ENCODE measurements at places on chromosomes 13 and 19. TPM values are rescaled to one million over a fixed set of nuclear protein-coding genes. Genes with fewer than 3 reads are reported as not detected.

- DNase-seq = no peak
Measured at GRCh38 chr13:45300190-45300985, 40.6 kb downstream of the TPT1 start.

NXNL1 gene
- total RNA-seq = not detected

ZNF567 gene
- 7.4 TPM for total RNA-seq

MATK gene
- 24.3 TPM for total RNA-seq

- DNase-seq = peak; percentile 38
Measured at GRCh38 chr19:23415561-23416191, 20.4 kb upstream of the ZNF91 start.

GRCh38 chr13:92719868-92720267 is 506.7 kb upstream of the GPC6 start:
- DNase-seq = no peak

NKPD1 gene
- total RNA-seq = 0.09 TPM

GPR183 gene
- 50.3 TPM for total RNA-seq

PSG6 gene
- not detected for total RNA-seq

ATP11A gene
- total RNA-seq = 42.1 TPM

GRCh38 chr13:49454388-49455006 is 10.4 kb downstream of the SETDB2 start:
- no peak for DNase-seq

DNA sequence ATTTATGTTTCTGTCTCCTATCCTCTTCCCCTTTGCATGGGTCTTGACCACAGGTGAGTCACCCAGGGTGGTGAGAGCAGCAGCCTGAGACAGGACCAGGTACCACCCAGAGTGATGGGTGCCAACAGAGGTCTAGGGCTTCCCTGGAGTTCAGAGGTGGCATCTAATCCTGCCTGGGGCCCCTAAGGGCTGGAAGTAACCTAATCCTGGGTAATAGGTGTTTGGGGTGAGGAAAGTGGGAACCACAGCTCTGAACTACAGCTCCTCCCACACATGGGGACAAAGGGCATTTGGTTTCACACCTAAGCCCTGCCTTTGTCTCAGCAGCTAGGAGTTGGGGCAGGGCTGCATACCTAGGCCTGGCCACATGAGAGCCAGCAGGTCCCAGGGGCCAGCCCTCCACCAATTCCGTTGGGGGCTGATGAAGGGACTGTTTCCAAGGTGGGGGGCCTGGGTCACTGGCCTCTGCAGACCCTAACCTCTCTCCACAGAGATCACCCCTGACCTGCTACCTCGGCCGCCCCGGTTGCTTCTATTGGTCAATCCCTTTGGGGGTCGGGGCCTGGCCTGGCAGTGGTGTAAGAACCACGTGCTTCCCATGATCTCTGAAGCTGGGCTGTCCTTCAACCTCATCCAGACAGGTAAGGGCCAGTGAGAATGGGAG is 8.0 kb downstream of the SPHK2 start:
- DNase-seq = peak; percentile 56

- no peak for DNase-seq
Measured at GRCh38 chr13:50761406-50761805, 82.1 kb downstream of the DLEU7 start.

ANKRD24 gene
- total RNA-seq = 1.3 TPM

DNA sequence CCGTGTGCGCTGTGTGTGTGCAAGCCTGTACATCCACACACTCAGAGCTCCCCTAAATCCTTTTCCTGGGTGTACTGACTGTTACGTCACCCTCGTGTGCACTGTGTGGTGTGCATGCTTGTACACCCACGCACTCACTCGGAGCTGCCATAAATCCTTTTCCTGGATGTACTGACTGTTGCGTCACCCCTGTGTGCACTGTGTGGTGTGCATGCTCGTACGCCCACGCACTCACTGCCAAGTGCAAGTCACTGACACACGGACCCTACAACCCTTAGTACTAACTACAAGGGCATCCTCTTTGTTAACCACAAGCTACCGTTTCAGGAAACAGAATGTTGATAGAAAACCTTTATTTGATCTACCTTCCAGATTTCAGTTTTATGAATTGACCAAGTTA is 983.4 kb downstream of the EFNB2 start:
- DNase-seq = peak; percentile 14

DNA sequence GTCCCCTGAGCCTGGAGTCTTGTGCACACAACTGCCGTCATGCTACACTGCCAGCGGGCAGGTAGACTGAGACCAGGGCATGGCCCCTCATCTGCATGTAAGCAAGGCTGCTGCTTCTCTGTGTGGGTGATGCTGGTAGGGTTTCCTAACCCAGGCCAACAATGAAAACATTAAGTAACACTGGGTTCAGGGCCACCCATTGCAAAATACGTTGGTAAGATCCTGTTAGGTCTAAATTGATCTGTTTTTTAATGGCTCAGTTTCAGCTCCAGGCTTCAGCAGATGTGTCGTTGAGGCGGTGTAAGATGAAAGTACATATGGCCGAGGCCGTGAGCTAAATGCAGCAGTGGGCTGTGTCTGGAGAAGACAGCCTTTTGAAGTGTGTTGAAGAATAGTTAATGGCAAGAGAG is 383.4 kb downstream of the IRS2 start:
- DNase-seq = no peak

GRCh38 chr19:30395283-30395682 is 23.1 kb downstream of the ZNF536 start:
- DNase-seq = no peak

DNA sequence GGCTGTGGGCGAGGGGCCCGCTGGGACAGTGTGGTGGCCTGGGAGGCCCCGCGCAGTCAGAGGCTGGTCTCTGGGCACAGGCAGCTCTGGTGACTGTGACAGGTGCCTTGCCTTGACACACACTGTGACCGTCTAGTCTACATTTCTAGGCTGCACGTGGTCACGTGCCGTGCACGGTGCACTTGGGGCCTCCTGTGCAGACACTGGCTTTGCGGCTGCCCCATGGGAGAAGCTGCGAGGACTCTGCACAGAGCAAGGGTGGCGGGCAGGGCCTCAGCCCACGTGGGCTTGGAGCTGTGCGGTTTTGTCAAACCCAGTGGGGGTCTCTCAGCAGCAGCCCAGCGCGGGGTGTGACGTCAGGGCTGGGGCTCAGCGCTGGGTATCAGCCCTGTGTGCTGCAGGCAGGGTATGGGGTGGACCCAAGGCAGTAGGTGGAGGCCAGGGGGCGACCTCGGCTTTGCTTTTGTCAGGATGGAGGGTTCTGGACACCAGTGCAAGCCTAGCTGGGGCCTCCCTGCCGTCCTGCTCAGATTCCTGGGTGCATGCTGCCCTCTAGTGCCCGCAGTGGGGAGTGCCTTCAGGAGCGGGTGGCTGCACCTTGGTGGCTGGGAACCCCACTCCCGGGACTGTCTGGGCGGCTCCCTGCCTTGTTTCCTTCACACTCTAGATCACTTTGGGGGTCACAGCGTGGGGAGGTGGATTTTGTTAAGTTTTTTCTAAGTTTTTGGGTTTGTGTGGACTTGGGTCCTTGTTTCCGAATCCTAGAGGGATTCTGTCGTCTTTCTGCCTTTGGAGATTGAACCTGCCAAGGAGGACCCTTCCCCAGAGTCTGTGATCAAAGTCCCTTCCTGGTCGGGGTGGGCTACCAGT is 62.6 kb downstream of the KDM4B start:
- peak; percentile 89 for DNase-seq

LAIR2 gene
- total RNA-seq = 5.1 TPM

GRCh38 chr19:51207747-51208146 is 17.1 kb upstream of the CD33 start:
- no peak for DNase-seq

- DNase-seq = peak; percentile 79
Measured at GRCh38 chr19:45498411-45499195, at the start of gene PPM1N. Gene PPM1N, plus strand, starts transcription at chr19:45498443. Its CDS starts 30 bp downstream, at chr19:45498473.

DNA sequence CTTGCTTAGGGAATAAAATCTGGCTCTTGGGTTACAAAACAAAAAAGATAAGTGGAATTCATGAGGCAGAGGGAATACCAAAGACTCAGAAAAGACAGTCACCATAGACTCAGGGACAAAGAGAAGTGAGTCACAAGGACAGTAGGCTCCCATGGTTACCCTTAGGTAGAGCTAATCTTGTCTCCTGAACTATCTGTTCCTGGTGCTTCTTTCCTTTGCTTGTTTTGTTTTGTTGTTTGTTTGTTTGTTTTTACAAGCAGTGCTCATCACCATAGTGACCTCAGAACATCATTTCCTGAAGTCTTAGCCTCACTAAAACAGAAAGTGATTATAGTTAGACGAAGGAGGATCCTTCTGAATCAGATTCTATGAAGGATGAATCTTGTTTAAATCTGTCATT is 142.3 kb upstream of the SOX21 start:
- DNase-seq = no peak

- no peak for DNase-seq
Measured at GRCh38 chr19:42324655-42325307, 654 bp upstream of the MEGF8 start.

GRCh38 chr19:42042455-42043170 is 27.4 kb downstream of the GRIK5 start:
- DNase-seq = no peak

GRCh38 chr19:41740415-41741243 is 14.7 kb upstream of the CEACAM6 start:
- peak; percentile 37 for DNase-seq

GRCh38 chr13:95624020-95624419 is 20.5 kb downstream of the DZIP1 start:
- peak; percentile 32 for DNase-seq

DNA sequence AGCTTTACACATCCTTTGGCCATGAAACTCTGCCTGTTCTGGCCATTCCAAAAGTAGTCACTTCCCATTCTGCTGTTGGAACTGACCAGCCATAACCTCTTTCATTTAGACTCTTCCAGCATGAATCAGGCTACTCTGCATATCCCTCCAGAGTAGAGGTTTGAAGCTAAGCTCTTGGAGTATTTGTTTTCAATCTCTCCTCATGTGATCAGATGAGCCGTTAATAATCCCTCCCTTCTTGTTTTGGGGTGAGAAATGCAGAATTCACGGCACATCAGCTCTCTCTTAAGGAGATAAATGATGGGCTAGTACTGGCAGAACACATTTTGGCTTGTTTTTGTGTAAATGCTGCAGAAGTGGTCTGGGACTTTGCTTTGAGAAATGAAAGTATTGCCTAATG is 519.9 kb downstream of the PCDH17 start:
- no peak for DNase-seq

GRCh38 chr19:16355293-16356043 is 30.8 kb downstream of the KLF2 start:
- DNase-seq = no peak

- no peak for DNase-seq
Measured at GRCh38 chr19:30161770-30162169, 210.4 kb upstream of the ZNF536 start.

- no peak for DNase-seq
Measured at GRCh38 chr13:23866420-23867026, 22.7 kb downstream of the MIPEP start.

DNA sequence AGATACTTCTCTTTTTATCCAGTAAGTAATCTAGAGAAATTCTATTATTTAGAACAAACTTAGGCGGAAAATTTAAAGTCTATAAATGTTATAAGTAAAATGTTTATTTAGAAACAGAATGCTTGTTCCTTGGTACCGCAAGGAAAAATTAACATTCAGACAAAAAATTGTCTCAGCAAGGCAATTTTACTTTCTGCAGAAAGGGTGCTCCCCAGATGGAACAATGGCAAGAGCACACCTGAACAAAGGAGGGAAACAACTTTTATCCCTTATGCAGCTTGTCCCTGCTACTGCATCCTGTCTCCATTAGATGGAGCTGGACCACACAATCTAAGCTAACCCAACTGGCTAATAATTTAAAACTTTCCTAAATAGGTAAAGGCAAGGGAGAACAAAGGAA is 6.5 kb upstream of the ZNF708 start:
- no peak for DNase-seq

DNA sequence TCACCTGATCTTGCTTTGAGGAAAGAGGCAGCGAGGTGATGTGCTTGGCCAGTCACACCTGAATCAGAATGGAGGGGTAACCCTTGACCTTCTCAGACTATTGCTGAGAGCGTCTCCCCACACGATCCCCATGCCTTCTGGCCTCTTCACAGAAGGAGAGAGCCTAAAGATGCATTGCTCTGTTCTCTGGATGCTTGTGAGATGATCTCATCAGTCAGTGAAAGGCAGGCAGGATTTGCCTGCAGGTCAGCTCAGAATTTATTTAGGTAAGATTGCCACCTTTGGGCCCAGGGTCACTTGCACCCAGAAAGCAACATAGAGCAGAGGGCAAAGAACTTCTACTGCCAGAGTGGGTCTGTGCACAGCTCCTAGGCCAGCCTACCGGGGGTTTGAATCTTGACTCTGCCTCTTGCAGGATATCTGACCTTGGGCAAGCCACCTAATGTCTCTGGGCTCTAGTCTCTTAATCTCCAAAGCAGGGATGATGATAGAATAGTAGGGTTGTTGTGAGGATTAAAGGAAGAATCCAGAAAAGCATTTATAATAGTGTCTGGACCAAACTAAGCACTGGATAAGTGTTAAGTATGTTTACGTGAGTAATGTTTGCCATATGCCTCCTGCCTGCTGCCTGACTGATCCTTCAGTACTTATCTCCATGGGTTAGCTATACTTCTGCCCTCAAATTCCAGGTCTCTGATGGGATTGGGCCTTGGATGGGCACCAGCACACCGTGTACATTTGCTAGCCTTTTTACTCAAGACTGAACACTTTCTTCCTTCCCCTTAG is 8.4 kb upstream of the FLT1 start:
- DNase-seq = no peak

MIER2 gene
- 21.2 TPM for total RNA-seq

INSL3 gene
- total RNA-seq = 6.9 TPM

DNA sequence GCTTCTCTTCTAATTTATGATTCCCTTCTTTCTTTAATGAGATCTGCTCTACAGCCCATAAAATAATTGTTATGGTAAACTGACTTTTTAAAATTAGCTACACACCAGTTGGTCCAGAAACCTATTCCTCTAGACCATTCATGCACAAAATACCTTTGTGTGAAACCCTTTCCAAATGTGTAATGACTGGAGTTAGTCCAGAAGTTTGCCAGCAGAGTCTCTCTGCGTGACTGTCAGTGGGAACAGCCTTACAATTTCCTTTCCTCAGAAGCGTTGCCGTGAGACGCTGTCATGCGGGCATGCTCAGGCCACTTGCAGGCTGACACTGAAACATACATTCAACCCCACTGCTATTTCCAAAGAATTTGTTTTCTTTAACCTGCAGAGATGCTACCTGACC is 965.2 kb downstream of the PCDH9 start:
- no peak for DNase-seq

ASPDH gene
- total RNA-seq = not detected

GRCh38 chr13:24161010-24161775 is 673 bp downstream of the SPATA13 start:
- peak; percentile 64 for DNase-seq

ZNF439 gene
- total RNA-seq = 10.4 TPM

GRCh38 chr13:23769401-23769800 is 119.8 kb downstream of the MIPEP start:
- DNase-seq = no peak

GRCh38 chr19:46410205-46411087 is 2.9 kb downstream of the CCDC8 start:
- no peak for DNase-seq

FLT3LG gene
- total RNA-seq = 43.2 TPM

GRCh38 chr19:3978145-3978544 is 7.1 kb downstream of the EEF2 start:
- no peak for DNase-seq
